ENCODE measurements at places on chromosomes 1 and 21.
A peak's percentile ranks its signal among the peaks of the same experiment; 100 is the strongest.

DNA sequence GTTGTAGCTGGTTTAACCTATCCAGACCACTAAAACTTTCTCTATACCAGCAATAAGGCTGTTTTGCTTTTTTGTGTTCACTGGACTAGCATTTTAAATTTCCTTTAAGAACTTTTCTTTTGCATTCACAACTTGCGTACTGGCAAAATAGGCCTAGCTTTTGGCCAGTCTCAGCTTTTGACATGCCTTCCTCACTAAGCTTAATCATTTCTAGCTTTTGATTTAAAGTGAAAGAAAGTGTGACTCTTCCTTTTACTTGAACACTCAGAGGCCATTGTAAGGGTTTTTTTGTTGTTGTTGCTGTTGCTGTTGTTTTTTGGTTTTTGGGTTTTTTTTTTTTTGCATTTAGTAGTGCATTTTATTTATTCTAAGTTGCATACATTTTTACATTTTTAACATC, 15.2 kb downstream of the RPAP2 start:
- no peak for DNase-seq

- peak; percentile 1 for DNase-seq
These were observed 66.5 kb upstream of the UBE2U start for GRCh38 chr1:64136752-64137411.

GRCh38 chr1:72177711-72178110, 104.6 kb downstream of the NEGR1 start:
- DNase-seq = no peak

DNA sequence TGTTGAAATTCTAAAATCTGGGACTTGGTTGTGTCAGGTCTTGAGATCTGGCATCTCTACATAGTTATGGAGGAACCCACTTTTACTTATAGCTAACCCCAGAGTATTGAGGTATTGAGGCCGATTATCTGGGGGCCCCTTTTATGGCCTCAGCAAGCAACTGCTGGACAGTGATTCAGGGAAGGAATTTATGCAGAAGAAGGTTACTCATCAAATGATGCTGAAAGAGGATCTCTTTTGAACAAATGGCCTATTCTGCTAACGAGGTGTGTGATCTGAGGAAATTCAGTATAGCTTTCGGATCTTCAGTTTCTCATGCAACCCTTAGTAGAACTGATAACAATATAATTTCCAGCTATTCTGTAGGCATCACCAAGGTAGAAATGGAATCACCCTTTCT, 239.9 kb downstream of the PAPPA2 start:
- no peak for DNase-seq

GRCh38 chr1:37660664-37661063, 26.0 kb upstream of the RSPO1 start:
- no peak for DNase-seq

DNA sequence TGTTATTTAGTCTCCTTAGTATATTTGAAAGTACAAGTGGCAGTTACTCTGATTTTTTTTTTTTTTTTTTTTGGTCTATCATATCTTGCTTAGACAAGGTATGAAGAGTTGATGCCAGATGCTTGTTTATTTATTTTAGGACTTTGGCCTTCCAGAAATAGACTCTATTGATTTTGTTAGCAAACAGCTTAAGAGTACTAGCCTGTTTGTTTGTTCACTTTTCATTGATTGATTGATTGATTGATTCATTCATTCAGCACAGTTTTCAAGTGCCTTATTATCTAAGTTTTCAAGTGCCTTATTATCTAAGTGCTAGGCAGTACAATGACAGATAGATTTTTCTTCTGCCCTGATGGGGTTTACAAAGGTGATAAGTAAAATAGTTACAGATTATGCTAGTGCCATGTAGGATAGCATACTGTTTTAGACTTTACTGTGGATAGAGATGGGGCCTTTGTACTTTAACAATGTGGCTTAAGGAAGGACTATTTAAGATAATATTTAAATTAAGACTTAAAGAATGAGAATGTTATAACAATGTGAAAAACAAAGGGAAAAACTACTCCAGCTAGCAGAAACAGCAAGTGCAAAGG, 50.5 kb downstream of the MTF2 start:
- no peak for DNase-seq
